ENCODE measurements at places on chromosomes 5 and 9. TPM values are rescaled to one million over a fixed set of nuclear protein-coding genes. Genes with fewer than 3 reads are reported as not detected.

FAM151B gene
- 2.0 TPM for total RNA-seq

SLC25A51 gene
- 25.4 TPM for total RNA-seq

PDLIM4 gene
- total RNA-seq = 3.6 TPM

DNA sequence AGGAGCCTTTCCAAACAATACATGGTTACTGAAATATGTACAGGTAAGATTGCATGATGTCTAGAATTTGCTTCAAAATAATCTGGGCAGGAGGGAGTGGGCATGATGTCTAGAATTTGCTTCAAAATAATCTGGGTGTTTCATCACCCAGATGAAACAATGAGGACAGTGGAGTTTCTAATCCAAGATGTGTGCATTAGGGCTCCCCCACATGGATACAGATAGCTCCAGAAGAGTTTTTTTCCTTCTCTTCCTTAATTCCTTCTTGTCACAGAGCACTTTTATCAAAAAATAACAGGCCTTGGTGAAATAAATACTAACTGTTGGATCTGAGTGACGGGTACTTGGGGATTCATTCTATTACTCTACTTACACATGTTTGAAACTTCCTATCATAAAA lies 14.9 kb downstream of the ATOX1 start:
- no peaks in the 10 kb centered on the region for H3K27me3 ChIP-seq
- no peaks in the 10 kb centered on the region for H3K4me1 ChIP-seq
- no peaks in the 10 kb centered on the region for H3K36me3 ChIP-seq
- H3K4me3 ChIP-seq = no peak overlapping the region

ADGRD2 gene
- not detected for total RNA-seq

DNA sequence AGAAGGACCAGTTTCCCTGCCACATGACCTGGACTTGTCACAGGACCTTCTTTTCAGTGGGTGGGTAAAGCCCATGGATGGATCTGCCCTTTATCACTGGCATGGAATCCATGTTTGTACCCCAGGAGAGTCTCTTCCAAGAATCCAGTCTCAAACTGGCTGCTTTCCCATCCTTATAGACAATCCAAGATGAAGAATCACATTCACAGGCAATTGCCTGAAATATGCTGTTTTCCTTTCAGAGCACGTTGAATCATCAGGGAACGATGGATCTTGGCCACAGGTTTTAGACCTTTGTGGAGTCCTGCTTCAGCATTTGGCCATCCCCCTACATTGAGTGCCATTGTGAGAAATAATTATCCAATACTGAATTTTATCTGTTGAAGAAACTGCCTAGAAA lies 319.8 kb downstream of the ASTN2 start:
- no peak overlapping the region for H3K27ac ChIP-seq
- H3K36me3 ChIP-seq = no peaks in the 10 kb centered on the region
- no peak overlapping the region for H3K4me3 ChIP-seq
- no peak for DNase-seq

GRCh38 chr5:180121826-180122413 lies 50.4 kb upstream of the RNF130 start:
- H3K27me3 ChIP-seq = no peaks in the 10 kb centered on the region
- H3K36me3 ChIP-seq = no peaks in the 10 kb centered on the region
- H3K4me3 ChIP-seq = no peak overlapping the region
- H3K27ac ChIP-seq = no peak overlapping the region
